ENCODE measurements at places on chromosomes 12 and 14. TPM values are rescaled to one million over a fixed set of nuclear protein-coding genes. Genes with fewer than 3 reads are reported as not detected.

- DNase-seq: no peak
Measured at GRCh38 chr12:22577667-22578066, 33.3 kb upstream of the C2CD5 start.

RDH12 gene
- polyA plus RNA-seq: 1.4 TPM

GRCh38 chr12:109595321-109595902 lies 21.8 kb downstream of the MVK start:
- no peak for DNase-seq

GRCh38 chr12:49750027-49750995 lies 9.0 kb downstream of the TMBIM6 start:
- no peak for DNase-seq

TMEM229B gene
- polyA plus RNA-seq: 56.0 TPM

DNA sequence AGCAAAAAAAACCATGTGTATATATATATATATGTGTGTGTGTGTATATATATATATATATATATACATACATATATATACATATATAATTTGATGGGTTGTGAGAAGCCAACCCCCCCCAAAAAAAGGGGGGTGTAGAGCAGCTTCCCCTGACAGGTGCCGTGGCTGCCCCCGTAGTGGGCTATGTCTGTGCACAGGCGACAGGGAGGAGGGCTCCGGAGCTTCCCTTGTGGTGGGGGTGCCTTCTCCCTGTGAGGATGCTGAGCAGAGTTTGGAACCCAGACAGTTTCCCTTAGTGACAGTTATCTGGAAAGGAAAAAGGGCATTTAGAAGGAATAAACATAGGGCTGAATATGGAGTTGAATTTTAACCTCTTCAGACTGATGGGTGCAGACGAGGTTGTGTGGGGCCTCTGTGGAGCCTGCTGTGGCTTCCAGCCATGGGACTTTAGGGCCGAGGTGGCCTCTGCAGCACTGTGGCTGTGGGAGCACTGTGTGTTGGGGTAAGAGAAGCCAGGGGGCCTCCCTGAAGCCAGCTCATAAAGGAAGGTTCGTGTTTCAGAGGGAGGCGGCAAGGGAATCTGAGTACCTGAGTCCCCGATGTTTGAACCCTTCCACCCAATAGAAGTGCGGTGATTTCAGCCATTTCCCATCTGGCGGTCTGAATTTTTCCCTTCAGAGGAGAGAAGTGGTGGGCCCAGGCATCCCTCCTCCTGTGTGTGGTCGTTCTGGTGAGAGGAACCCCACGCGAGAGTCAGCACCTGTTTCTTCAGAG lies 19.8 kb downstream of the XRCC3 start:
- DNase-seq: no peak

GRCh38 chr12:14853961-14854360 lies 10.6 kb upstream of the ART4 start:
- DNase-seq: no peak

GRCh38 chr12:66667906-66668305 lies 11.0 kb downstream of the GRIP1 start:
- DNase-seq: no peak

WNT1 gene
- 2.0 TPM for polyA plus RNA-seq

APOLD1 gene
- 17.0 TPM for polyA plus RNA-seq

DNA sequence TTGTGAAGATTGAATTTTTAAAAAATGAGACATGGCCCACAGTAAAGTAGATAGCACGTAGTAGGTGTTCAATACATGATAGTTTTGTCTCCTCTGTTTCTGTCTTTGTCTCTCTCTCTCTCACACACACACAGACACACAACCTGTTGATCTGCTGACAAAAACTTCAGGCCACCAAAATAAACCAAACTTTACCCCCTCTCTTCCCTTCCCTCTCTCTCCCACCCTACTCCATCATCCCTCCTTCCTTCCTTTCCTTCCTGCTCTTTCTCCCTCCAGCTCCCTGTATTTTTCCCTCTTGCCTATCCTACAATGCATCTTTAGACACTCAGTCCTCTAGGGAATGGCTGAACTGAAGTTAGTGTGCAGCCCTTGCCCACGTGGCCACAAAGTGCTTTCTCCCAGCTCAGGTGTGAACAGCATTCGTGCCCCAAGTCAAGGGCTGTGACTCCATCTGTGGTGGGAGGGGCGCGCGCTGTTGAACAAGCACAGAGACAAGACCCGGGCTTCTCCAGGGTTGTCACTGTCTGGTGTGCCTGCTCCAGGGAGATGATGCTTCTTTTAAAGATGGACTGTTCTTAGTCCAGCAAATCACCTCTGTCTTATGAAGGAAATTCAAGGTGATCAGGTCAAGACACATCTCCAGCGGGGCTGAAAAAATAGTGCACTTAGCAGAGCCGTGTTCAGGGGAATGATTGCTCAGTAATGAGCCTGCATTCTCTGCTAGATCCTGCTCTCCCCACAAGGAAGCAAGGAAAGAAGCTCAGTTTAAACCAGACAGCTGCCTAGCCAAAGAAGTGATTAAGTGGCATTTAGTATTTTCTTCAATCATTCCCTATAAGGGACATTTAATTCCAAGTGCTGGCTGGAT lies 75.3 kb downstream of the WSCD2 start:
- DNase-seq: no peak

DNA sequence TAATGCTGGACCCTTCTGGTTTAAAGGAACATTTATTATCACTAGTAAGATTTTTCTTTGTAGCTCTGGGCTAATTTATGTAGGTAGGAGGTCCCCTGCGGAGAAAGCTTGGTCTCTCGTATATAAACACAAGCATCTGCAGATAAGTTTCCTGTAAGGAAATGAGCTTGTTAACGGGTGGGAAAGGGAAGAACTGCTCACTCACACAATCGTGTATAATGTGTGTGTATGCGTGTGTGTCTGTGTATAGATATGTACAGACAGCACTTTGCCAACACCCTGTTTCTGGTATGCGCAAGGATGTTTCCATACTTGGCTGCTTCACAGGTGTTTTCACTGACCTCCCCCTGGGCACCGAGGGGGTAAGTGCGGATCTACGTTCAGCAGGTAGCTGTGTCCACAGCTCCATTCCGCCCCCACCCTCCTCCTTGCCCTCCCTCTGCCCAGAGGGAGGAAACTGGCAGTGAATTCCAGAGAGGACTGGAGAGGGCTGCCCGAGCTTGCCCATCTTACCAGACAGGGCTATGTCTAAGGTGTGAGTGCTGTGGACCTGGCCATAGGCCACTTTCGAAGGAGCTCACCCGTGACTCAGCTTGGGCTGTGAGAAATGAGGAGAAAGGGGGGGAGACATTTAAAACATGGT lies 65.2 kb downstream of the NINJ2 start:
- no peak for DNase-seq

DNA sequence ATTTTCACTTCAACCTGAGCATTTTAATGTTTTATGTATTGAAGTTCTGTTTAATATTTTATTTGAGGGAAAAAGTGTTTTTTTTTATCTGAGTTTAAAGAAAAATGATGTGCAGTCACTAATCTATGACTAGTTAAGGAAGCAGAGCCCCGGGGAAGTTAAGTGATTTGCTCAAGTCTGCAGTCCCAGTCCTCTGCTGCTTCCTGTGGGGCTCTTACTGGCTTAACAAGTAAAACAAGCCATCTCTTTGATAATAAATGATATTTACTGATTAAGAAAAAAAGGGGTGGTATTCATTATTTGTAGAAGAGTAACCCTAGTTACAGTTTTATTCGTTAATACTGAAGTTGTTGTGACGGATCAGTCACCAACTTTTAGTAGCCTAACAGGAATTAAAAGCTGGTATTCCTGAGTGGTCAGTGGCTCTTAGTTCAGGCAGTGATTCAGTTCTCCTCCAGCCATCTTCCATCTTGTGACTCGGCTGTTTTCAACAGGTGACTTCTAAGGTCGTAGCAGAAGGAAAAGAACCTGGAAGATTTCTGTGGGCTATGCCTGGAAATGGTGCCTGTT lies 21.7 kb downstream of the BICDL1 start:
- DNase-seq: no peak

CMTM5 gene
- 71.8 TPM for polyA plus RNA-seq

- DNase-seq: no peak
Measured at GRCh38 chr12:2416158-2416557, 363.4 kb downstream of the CACNA1C start.

GRCh38 chr12:94258593-94258992 lies 110.2 kb downstream of the PLXNC1 start:
- no peak for DNase-seq

DNA sequence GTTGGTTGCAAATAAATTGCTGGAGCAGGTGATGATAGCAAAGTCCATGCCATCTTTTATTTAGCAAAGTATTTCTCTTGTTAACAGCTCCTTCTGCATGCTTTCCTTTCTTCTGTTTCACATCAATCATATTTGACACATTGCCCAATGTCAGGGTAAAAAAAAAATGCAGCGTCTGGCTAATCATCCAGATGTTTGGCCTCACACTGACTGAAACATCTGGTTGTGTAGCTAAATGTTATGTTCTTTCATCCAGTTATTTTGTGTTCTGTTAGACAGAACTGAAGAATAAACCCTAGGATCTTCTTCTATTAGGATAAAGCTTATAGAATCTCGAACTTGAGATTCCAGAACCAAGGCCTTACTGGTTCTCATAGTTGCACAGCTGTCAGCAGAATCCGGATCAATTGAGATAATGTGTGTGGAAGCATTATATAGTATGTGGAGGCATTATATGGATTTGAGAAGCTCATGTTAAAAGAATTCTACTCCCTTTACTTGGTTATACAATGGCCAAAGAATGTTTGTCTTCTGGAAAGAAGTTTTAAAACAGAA lies 859.2 kb downstream of the DIO2 start:
- no peak for DNase-seq

PLD4 gene
- 32.6 TPM for polyA plus RNA-seq

DNA sequence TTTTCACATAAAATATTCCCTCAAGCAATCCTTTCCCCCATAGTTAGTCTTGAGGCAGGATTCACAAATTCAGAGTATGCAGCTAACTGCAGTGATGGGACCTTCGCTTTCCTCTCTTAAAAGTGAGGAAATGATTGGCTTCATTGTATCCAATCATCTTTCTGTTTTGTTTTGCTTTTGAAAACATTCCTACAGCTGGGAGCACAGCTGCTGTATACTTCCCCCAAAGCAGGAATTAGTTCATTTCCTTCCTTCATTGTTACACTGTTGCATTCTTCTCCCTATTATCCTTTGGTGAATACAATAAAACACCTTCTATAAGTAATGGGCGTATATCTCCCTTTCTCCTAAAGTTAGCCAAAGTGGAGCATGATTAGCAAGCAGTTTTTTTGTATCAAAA lies 9.4 kb upstream of the GAS2L3 start:
- peak; percentile 29 for DNase-seq

DNA sequence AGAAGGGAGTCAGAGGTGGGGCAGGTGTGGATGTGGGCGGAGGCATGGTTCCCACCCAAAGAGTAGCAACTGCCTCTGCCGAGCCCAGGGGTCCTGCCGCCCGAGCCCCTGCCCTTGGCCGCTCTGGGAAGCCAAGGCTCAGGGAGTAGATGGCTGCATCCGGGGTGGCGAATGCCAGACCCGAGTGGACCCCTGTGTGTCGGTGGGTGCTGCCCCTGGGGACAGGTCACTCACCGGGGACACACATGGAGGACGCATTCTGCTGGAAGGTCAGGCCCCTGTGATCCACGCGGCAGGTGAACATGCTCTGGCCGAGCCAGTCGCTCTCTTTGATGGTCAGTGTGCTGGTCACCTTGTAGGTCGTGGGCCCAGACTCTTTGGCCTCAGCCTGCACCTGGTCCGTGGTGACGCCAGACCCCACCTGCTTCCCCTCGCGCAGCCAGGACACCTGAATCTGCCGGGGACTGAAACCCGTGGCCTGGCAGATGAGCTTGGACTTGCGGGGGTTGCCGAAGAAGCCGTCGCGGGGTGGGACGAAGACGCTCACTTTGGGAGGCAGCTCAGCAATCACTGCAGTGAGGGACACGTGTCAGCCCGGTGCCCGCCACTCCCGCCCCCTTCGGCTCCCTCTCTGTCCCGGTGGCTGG lies 329.0 kb downstream of the TMEM121 start:
- DNase-seq: no peak

GRCh38 chr12:22228022-22228875 lies 106.3 kb downstream of the ST8SIA1 start:
- no peak for DNase-seq

GRCh38 chr12:46209914-46210872 lies 58.6 kb downstream of the SLC38A1 start:
- no peak for DNase-seq

GRCh38 chr14:102189874-102190273 lies 50.2 kb downstream of the WDR20 start:
- no peak for DNase-seq

CDH24 gene
- 46.0 TPM for polyA plus RNA-seq

ZNF839 gene
- polyA plus RNA-seq: 16.3 TPM

DNA sequence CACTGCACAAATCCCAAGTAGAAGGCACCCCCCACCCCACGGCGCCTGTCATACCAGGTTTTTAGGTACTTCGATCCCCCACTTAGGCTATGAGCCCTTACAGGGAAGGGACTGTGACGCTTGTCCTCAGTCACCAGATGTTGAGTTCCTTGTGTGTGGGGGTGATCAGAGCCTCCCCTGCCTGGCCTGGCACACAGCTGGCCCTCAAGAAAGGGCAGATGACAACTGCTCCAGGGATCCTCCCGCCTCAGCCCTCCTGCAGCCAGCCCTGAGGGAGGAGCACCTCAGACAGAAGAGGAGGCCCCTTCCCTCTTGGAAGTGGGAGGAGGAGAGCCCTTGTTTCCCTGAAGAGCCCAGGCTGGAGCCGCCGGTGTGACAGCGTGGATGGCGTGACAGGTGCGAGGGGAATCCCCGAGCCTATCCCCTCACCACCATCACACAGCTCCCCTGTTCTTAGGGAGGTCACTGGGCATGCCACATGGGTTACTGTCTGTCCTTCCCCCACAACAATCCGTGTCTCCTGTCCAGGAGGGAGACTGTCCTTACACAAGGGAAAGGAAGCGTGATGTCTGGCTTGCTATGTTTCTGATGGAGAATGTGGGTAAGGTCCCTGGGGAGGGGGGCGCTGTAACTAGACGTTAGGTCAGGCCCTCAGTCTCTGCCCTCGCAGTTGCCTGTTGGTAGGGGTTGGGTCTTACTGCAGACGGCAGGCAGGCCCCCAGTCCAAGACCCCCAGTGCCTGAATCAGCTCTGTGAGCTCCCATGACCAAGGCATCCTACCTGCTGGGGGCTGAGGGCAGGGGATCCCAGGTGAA lies 31.4 kb downstream of the P2RX4 start:
- no peak for DNase-seq

DNA sequence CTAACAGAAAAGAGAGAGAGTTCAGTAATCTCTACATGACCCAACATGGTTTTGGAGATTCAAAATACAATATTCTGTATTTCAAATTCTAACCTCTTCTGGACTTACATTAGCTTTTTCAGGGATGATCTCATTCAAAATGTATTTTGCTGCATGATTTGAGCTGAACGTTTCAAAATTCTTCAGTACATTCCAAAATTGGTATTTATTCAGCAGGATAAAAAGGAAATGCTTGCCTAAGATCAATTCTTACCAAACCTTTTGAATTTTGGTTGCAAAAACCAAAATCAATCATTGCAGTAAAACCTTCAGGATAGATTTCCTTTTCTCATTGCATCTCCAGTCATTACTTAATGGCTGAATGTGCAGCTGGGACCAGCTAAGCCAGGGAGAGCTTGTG lies 1761.3 kb upstream of the SEL1L start:
- DNase-seq: no peak

DNA sequence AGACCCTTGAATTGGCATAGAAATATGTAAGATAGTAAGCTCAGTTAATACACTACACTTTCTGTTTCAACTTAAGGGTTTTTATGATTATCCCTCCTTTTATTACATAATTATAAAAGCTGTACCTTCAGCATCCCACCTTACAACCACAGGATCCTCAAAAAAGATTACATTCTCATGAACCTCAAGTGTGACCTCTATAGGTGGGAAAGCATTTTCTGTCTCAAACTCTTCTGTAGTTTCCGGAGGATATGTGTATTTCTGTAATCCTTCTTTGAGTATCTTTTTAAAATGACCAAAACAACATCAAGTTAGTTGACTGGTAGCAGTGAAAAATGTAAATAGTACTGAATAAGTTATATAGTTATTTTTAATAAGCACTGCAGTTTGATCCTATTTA lies 75.9 kb downstream of the DNAI7 start:
- DNase-seq: no peak

All from spinal cord (tissue), 10 donors.